ENCODE measurements at places on chromosomes 7 and 10. TPM values are rescaled to one million over a fixed set of nuclear protein-coding genes. Genes with fewer than 3 reads are reported as not detected.

- peaks cover 2% of the 10 kb centered on the region for H3K27me3 ChIP-seq
- no peak for DNase-seq
- H3K27ac ChIP-seq = no peak overlapping the region
- no peaks in the 10 kb centered on the region for H3K36me3 ChIP-seq
- H3K4me3 ChIP-seq = no peak overlapping the region
- no peaks in the 10 kb centered on the region for H3K4me1 ChIP-seq
These were observed 19.6 kb upstream of the ANLN start for GRCh38 chr7:36370046-36370445.

- H3K36me3 ChIP-seq = no peaks in the 10 kb centered on the region
- peaks cover 2% of the 10 kb centered on the region for H3K27me3 ChIP-seq
- DNase-seq = no peak
- no peak overlapping the region for H3K4me3 ChIP-seq
These were observed 147.5 kb upstream of the FRMD4A start for GRCh38 chr10:14478201-14478600.

DNA sequence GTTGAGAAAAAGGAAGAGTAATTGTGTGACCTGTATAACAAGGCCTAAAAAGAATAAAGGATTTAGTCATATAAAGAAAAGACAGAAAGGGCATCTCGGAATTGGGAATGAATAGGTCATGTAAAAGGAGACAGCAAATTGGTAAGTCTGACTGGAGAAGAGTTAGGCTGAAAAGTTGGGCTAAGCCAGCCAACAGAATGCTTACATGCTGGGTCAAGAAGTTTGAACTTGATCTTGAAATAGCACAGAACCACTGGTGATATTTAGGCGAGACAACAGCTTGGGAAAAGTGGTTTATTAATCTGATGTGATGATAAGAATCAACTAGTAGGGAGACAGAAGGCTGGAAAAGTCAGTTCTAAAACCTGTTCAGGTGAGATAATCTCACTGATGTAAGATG is 4.8 kb downstream of the IDE start:
- peaks cover 55% of the 10 kb centered on the region for H3K4me1 ChIP-seq
- no peaks in the 10 kb centered on the region for H3K27me3 ChIP-seq
- DNase-seq = no peak
- peaks cover 18% of the 10 kb centered on the region for H3K36me3 ChIP-seq

- H3K36me3 ChIP-seq = peaks cover under 1% of the 10 kb centered on the region
- H3K4me3 ChIP-seq = no peak overlapping the region
- no peak overlapping the region for H3K27ac ChIP-seq
- H3K4me1 ChIP-seq = peaks cover 26% of the 10 kb centered on the region
These were observed 13.5 kb downstream of the CREM start for GRCh38 chr10:35140126-35140525.

GRCh38 chr7:117816727-117817126 is 56.5 kb downstream of the CTTNBP2 start:
- no peak overlapping the region for H3K27ac ChIP-seq
- H3K4me1 ChIP-seq = no peaks in the 10 kb centered on the region
- no peak for DNase-seq
- no peaks in the 10 kb centered on the region for H3K27me3 ChIP-seq

GRCh38 chr7:137682596-137682995 is 164.2 kb downstream of the DGKI start:
- H3K27me3 ChIP-seq = peaks cover 4% of the 10 kb centered on the region
- no peaks in the 10 kb centered on the region for H3K36me3 ChIP-seq
- DNase-seq = no peak
- H3K27ac ChIP-seq = no peak overlapping the region
- H3K4me1 ChIP-seq = no peaks in the 10 kb centered on the region

GRCh38 chr10:86113044-86113443 is 253.6 kb downstream of the GRID1 start:
- H3K27me3 ChIP-seq = no peaks in the 10 kb centered on the region
- H3K36me3 ChIP-seq = no peaks in the 10 kb centered on the region
- DNase-seq = no peak
- no peaks in the 10 kb centered on the region for H3K4me1 ChIP-seq
- no peak overlapping the region for H3K27ac ChIP-seq
- no peak overlapping the region for H3K4me3 ChIP-seq

- no peak overlapping the region for H3K4me3 ChIP-seq
- H3K36me3 ChIP-seq = no peaks in the 10 kb centered on the region
- peaks cover 5% of the 10 kb centered on the region for H3K4me1 ChIP-seq
- peak; percentile 41 for DNase-seq
- peaks cover 8% of the 10 kb centered on the region for H3K27me3 ChIP-seq
These were observed 169.5 kb upstream of the PFKP start for GRCh38 chr10:2897619-2898508.

DNA sequence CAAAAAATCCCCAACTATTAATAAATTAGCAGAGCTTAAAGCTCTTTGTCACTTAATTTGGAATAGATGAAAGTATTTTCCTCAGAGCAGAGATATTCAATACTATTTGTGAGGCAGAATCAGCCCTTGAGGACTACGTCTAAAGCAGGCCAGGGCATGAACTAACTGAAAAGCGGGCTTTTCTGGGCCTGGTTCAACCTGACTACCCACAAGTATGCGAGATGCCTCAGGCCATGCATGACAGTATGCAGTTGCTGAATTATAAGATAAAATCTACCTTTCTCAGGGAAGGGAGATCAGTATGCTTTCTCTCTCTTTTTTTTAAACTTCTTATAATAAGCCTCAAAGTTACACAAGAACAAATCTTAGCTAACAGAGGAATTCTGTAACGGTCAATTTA is 20.1 kb downstream of the TMEM168 start:
- H3K27me3 ChIP-seq = no peaks in the 10 kb centered on the region
- H3K4me1 ChIP-seq = peaks cover 2% of the 10 kb centered on the region
- no peak for DNase-seq
- peaks cover 10% of the 10 kb centered on the region for H3K36me3 ChIP-seq
- H3K4me3 ChIP-seq = no peak overlapping the region

DNA sequence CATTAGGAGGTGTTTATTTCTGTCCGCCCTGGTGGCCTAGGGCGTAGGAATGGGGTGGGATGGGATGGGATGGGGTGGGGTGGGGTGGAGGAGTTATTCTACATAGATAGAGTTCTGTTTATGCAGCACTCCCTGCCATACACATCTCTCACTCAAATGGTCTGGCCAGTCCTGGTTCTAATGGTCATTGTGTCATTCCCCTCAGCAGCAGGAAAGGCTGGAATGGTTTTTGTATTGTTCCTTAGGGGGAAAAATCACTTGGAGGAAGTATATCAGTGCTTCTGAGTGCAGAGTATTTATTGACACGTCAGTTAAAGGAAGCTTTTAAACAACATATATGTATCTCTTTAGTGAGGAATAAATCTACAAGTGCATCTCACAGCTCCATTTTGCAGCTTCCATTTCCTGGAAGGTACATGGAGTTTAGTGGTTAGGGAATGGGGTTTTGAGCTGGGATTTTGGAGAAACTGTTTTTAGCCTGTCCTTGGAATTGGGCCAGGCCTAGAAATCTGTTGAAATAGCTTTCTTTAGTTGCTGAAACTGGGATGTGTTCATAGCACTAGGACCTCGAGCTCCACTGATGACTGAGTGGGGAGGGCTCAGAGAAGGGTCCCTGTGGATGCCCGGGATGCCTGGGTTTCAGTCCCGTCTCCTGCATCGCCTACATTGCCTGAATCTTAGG is 8.3 kb downstream of the TSPAN14 start:
- H3K27me3 ChIP-seq = no peaks in the 10 kb centered on the region
- DNase-seq = no peak

DNA sequence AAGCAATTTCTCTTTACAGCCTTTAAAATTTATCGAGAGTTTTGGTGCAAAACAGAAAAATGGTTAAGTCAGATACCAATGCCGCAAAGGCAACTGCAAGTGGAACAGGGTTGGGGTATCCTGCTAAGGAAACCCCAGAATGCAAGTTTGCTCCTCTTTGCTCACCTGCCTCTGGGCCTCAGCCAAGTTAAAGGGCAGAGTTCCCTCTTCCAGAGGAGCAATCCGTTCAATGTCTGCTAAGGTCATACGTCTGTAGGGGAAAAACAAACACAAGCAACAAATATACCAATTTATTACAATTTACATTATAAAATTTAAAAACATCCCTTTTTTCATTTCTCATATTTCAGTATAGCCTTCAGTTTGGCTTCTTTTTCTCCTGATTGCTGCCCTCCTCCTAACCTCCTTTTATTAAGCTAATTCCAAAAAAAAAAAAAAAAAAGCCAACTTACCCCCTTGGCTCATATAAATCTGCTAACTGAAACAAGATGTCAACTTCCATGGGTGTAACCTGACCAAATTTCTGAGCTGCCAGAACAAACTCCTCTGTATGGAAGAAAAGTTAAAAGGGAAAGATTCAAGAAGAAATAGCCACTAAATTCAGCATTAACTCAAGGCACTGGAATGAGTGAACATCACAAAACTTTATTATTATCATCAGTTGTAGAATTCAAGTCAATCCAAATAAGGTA is 132.6 kb downstream of the SLC25A13 start:
- no peaks in the 10 kb centered on the region for H3K4me1 ChIP-seq
- DNase-seq = no peak
- peaks cover 27% of the 10 kb centered on the region for H3K36me3 ChIP-seq

DNA sequence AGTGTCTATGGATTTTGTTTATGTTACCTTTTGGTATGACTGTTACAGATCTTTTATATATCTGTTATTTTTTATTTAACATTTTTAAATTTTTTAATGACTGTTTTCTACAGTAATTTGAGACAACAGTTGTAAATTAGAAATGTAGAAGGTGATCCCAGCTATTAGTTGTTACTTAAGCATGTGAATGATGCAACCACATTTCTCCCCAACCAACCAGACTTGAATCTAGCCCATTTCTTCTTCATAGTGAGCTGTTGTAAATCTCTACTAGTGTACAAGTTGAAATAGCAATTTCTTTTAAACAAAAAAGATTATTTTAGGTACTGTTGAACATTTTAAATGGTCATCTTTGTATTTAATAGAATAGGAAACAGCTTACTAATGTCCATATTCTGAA is 18.0 kb downstream of the TMEM106B start:
- H3K36me3 ChIP-seq = peaks cover 29% of the 10 kb centered on the region
- peaks cover 6% of the 10 kb centered on the region for H3K4me1 ChIP-seq
- no peaks in the 10 kb centered on the region for H3K27me3 ChIP-seq

DNA sequence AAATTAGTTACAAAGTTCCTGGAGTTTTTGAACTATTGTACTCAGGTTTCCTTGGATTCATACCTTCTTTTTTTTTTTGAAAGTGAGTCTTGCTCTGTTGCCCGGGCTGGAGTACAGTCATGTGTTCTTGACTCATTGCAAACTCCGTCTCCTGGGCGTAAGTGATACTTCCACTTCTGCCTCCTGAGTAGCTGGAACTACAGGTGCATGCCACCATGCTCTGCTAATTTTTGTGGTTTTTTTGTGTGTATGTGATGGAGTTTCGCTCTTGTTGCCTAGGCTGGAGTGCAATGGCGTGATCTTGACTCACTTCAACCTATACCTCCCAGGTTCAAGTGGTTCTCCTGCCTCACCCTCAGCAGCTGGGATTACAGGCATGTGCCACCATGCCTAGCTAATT is 22.3 kb downstream of the MCM10 start:
- DNase-seq = no peak
- peaks cover 11% of the 10 kb centered on the region for H3K4me1 ChIP-seq
- H3K27me3 ChIP-seq = no peaks in the 10 kb centered on the region
- H3K27ac ChIP-seq = no peak overlapping the region

DNA sequence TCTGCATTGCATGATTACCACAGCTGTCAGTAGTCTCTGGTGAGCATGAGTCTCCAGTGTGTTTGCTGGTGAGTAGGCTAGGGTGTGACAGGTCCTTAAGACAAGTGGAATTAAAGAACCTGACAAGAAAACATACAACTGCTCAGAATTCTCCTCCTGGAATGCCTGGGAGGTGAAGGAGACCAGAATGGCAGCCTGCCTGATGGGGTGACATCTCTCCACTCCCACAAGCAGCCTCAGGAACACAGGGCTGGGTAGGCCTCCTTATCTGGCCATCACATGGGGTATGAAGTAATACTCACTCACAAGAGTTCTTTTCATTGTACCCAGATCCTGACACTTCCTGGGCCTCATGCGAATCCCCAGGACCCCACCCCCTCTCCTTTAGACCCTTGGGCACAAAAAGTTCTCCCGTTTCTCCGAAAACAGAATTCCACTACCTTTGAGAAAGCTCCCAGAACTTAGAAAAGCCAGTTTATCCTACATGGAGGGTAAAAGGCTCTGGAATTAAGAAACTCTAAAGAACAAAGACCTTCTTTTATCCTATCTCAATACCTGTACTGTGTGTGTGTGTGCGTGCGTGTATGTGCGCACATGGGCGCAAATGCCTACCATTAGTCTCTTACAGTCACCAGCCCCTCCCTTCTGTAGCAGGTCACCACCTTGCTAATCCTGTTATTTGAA is 33.4 kb upstream of the C1GALT1 start:
- H3K4me3 ChIP-seq = no peak overlapping the region
- no peak overlapping the region for H3K27ac ChIP-seq
- H3K36me3 ChIP-seq = peaks cover 8% of the 10 kb centered on the region
- H3K27me3 ChIP-seq = no peaks in the 10 kb centered on the region
- H3K4me1 ChIP-seq = peaks cover 5% of the 10 kb centered on the region
- DNase-seq = no peak

DNA sequence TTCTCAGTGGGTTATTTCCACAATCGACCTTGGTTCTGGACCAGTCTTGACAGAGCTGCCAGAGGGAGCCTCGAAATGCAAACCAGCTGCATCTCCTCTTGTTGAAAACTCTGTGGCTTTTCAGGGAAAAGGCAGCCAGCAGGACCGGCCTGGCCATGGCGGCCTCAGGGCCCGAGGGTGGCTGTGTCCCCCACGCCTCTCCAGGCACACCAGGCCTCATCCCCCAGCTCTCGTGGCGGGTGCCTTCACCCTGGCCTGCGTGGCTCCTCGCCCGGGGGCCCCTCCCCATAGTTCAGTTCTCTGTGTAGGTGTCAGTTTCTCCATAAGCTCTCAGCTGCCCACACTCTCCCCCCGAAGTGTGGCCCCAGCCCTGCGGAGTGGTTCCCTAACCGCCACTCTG is 63.5 kb downstream of the MGMT start:
- no peak overlapping the region for H3K4me3 ChIP-seq
- peaks cover 35% of the 10 kb centered on the region for H3K36me3 ChIP-seq
- no peak overlapping the region for H3K27ac ChIP-seq
- no peak for DNase-seq
- H3K27me3 ChIP-seq = no peaks in the 10 kb centered on the region

GRCh38 chr7:3162289-3162688 is 118.6 kb upstream of the CARD11 start:
- no peak overlapping the region for H3K27ac ChIP-seq
- H3K4me1 ChIP-seq = peaks cover 4% of the 10 kb centered on the region
- DNase-seq = peak; percentile 25
- no peaks in the 10 kb centered on the region for H3K36me3 ChIP-seq
- H3K4me3 ChIP-seq = no peak overlapping the region

- peak within 1 kb of the TSS; percentile 96 for H3K27ac ChIP-seq
- H3K4me1 ChIP-seq = peaks cover 54% of the 10 kb centered on the region
- no peak for DNase-seq
- no peaks in the 10 kb centered on the region for H3K27me3 ChIP-seq
- H3K36me3 ChIP-seq = peaks cover 49% of the 10 kb centered on the region
- peak within 1 kb of the TSS; percentile 90 for H3K4me3 ChIP-seq
These were observed at the start of gene PRKCQ for GRCh38 chr10:6579904-6580278. Gene PRKCQ (minus strand): TSS chr10:6580276. CDS start chr10:6515135, 65,141 bp downstream.

GRCh38 chr7:144384071-144384470 is 19.4 kb downstream of the NOBOX start:
- H3K4me1 ChIP-seq = peaks cover 18% of the 10 kb centered on the region
- peak overlapping the region; percentile 51 for H3K27ac ChIP-seq
- DNase-seq = no peak
- H3K36me3 ChIP-seq = peaks cover 5% of the 10 kb centered on the region

LRRD1 gene
- total RNA-seq = not detected

ALDH18A1 gene
- 68.6 TPM for total RNA-seq

FXYD4 gene
- total RNA-seq = not detected

ACSM6 gene
- total RNA-seq = not detected

HOXA11 gene
- total RNA-seq = not detected

FGFR2 gene
- 0.05 TPM for total RNA-seq

NOS3 gene
- total RNA-seq = 10.4 TPM

UPK3B gene
- 0.65 TPM for total RNA-seq

RBM20 gene
- not detected for total RNA-seq

NUTM2E gene
- not detected for total RNA-seq
